ENCODE measurements at places on chromosomes 5 and 9.

GRCh38 chr5:5126444-5126843 is 13.7 kb upstream of the ADAMTS16 start:
- no peak for DNase-seq

DNA sequence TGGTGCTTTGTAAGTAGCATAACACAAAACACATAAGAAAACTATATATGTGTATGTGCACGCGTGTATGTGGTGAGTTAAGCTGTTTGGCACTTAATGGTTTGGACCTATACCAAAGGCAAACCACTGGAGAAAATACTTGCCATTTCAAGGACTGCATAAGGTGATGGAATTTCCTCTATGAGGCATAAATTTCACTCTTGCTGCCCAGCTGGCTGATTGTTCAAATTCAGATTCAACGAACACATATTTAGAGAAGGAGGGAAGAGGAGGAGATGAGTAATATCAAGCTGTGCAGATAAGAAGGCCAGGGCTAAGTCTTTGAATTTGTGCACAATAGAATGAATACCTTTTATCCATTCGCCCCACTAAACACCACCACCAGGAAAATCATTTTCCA is 470.6 kb upstream of the MPDZ start:
- DNase-seq: no peak

GRCh38 chr5:78286290-78286689 is 8.2 kb downstream of the AP3B1 start:
- no peak for DNase-seq

DNA sequence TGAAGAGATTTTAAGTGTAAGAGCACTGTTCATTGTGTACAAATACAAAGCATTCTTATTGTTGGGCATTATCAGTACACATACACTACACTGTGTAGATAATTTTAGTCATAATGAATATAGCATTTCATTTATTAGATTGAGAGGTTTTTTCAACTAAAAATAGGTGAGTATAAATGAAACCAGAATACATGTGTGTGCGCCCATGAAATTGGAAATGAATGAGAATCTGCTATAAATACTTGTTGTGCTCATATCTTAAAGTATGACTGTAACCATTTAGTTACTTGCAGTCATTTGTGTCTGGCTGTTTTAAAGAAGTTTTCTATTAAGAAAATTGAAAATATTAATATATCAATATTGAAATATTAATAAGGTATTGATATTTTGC is 189.0 kb upstream of the MEF2C start:
- DNase-seq: no peak

- DNase-seq: no peak
Observed at GRCh38 chr5:149953436-149954121, 7.0 kb upstream of the SLC26A2 start.

GRCh38 chr9:6655036-6655435 is 9.5 kb upstream of the GLDC start:
- no peak for DNase-seq

GRCh38 chr9:129206905-129207304 is 28.8 kb upstream of the IER5L start:
- DNase-seq: no peak

DNA sequence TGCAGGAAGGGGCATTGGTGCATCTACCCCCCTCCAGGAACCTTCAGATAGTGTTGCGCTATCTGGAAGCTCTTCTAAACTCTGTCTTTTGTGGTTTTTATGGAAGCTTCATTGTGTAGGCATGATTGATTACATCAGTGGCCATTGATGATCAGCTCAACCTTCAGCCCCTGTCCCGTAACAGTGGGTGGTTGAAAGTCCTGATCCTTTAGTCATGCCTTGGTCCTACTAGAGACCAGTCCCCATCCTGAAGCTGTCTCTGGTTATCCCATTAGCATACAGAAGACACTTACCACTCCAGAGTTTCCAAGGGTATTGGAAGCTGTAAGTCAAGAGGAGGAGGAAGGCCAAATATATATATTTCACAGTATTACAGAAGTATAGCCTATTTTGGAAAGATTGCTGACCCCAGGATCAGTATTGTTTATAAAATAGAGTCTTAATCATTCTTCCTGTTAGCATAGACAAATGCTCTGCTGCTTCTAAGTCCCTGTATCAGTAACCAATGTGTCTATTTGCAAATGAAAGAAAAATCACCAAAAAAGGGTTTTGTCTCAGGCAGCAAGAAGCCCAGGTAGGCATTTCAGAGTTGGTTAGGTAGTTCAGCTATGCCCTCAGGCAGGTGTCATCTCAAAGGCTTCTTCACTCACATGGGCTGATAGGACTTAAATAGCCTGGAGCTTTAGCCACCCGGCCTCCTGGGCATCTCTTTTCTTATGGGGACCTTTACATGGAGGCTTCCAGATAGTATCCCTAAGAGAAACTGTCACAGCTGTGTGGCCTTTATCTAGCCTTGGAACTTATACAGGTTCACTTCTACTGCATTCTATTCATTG is 41.6 kb downstream of the SPIN1 start:
- no peak for DNase-seq

DNA sequence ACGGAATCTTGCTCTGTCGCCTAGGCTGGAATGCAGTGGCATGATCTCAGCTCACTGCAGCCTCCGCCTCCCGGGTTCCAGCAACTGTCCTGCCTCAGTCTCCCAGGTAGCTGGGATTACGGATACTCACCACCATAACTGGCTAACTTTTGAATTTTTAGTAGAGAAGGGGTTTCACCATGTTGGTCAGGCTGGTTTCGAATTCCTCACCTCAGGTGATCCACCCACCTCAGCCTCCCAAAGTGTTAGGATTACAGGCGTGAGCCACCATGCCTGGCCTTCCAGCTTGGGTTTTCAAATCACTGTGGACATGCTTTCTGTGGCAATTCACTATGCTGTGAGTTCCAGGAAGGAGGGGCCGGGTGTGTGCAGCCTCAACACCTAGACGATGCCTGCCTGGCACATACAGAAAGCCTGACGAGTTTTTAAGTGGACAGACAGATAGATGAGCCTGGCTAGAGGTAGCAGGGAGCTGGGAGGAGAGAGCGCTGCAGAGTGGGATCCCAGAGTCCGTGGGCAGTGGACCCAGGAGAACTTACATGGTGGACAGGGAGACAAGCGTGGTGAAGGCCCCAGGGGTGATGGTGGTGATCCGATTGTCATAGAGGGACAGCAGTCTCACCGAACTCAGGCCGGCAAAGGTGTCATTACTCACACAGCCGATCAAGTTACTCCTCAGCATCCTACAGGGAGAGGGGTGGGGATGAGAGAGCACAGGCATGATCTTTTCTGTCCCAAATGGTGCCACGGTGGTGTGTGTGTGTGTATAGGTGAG is 173.4 kb upstream of the PANK3 start:
- DNase-seq: no peak

DNA sequence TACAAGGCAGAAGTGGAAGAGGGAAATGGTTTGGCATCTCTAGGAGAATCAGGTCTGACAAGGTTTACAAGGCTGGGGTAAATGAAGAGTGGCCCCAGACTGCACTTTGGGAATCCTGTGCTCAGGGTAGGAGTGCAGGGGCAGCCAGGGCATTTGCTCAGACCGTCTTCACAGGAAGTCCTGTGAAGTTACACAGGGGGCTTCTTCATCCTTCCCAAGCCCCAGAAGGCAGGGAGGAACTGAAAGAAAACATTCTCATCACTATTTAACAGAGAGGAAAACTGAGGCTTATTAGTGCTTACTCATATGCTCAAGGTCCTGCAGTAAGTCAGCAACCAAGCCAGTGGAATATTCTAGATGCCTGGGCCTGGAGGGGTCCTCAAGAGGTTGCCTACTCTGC is 80.7 kb downstream of the NRG2 start:
- no peak for DNase-seq
